ENCODE measurements at places on chromosomes 6 and 20. TPM values are rescaled to one million over a fixed set of nuclear protein-coding genes. Genes with fewer than 3 reads are reported as not detected.

CNPY3 gene
- 23.9 TPM for total RNA-seq

PRSS16 gene
- total RNA-seq, result not detected

GRCh38 chr6:17032590-17032987 lies 69.3 kb upstream of the STMND1 start:
- H3K4me3 ChIP-seq, result peak overlapping the region; percentile 52
- H3K36me3 ChIP-seq, result no peaks in the 10 kb centered on the region
- DNase-seq, result no peak

- H3K27me3 ChIP-seq, result no peaks in the 10 kb centered on the region
- H3K4me3 ChIP-seq, result no peak overlapping the region
- peaks cover 11% of the 10 kb centered on the region for H3K4me1 ChIP-seq
- no peak overlapping the region for H3K27ac ChIP-seq
- no peaks in the 10 kb centered on the region for H3K36me3 ChIP-seq
Measured at GRCh38 chr6:13400772-13401171, 72.4 kb upstream of the TBC1D7 start.

DNA sequence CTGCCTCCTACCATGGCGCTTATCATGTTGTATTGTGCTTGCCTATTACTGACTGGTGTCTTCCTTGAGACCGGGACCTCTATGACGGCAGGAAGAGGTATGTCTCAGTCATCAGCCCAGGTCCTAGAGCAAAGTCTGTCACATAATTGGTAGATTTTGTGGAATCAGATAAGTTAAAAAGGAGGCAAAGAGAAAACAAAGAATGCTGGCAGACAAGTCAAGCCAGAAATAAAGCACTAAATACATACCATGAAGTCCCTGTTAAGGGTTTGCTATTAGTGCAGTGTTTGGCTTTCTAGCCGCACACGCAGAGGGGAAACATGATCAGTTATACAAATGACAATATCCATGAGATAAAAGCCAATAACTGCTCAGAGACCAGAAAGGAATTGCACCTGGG lies 6.0 kb downstream of the TOMM34 start:
- no peaks in the 10 kb centered on the region for H3K27me3 ChIP-seq
- H3K4me1 ChIP-seq, result peaks cover 3% of the 10 kb centered on the region
- H3K4me3 ChIP-seq, result no peak overlapping the region
- no peak for DNase-seq
- H3K36me3 ChIP-seq, result peaks cover 21% of the 10 kb centered on the region

DNA sequence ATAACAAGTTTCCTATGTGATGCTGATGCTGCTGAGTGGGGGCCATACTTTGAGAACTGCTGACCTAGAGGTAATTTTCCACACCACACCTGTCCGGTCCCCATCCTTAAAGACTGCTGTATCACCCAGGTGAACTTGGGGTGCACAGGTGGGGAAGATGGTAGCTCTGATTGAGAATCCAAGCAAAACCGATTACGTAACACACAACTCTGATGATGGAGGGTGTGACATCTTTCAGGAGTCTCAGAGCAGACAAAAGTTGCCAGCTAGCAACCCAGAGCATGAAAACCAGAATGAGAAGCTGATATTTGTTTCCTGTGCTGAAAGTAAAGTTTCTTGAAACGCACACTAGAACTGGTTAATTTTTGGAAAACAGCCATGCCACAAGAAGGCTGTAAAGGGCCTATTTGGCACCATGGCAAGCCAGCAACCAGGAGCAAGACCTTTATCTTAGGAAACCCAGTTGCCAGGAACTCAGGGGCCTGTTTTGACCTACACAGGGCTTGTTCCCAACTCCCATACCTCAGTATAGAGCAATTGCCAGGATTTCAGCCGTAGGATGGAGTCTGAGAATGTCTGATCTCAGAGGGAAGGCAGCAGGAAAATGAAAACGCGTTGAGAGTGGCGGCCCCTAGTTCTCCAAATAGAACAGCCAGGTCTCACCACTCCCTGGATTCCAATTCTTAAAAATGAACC lies 21.6 kb upstream of the TBC1D7 start:
- peaks cover 14% of the 10 kb centered on the region for H3K4me1 ChIP-seq
- no peaks in the 10 kb centered on the region for H3K36me3 ChIP-seq
- no peak overlapping the region for H3K4me3 ChIP-seq

- no peaks in the 10 kb centered on the region for H3K4me1 ChIP-seq
- H3K27ac ChIP-seq, result no peak overlapping the region
- no peak for DNase-seq
- no peak overlapping the region for H3K4me3 ChIP-seq
Measured at GRCh38 chr20:43323592-43323991, 133.9 kb upstream of the PTPRT start.

GRCh38 chr6:28206928-28207509 lies 18.1 kb upstream of the ZSCAN9 start:
- peak; percentile 9 for DNase-seq
- H3K27me3 ChIP-seq, result peaks cover 21% of the 10 kb centered on the region
- no peaks in the 10 kb centered on the region for H3K4me1 ChIP-seq
- no peak overlapping the region for H3K27ac ChIP-seq

GRCh38 chr6:19632230-19632629 lies 204.9 kb upstream of the ID4 start:
- no peaks in the 10 kb centered on the region for H3K27me3 ChIP-seq
- H3K36me3 ChIP-seq, result no peaks in the 10 kb centered on the region
- H3K4me1 ChIP-seq, result no peaks in the 10 kb centered on the region
- no peak overlapping the region for H3K27ac ChIP-seq
- no peak overlapping the region for H3K4me3 ChIP-seq
- no peak for DNase-seq

- no peak for DNase-seq
- H3K27me3 ChIP-seq, result no peaks in the 10 kb centered on the region
- no peak overlapping the region for H3K27ac ChIP-seq
- H3K36me3 ChIP-seq, result peaks cover 2% of the 10 kb centered on the region
- no peaks in the 10 kb centered on the region for H3K4me1 ChIP-seq
Measured at GRCh38 chr20:56519551-56519950, 5.0 kb upstream of the FAM209A start.

CDSN gene
- not detected for total RNA-seq

- peaks cover 16% of the 10 kb centered on the region for H3K36me3 ChIP-seq
- H3K27ac ChIP-seq, result peak overlapping the region; percentile 28
- peaks cover 19% of the 10 kb centered on the region for H3K4me1 ChIP-seq
- peak; percentile 55 for DNase-seq
- no peak overlapping the region for H3K4me3 ChIP-seq
- no peaks in the 10 kb centered on the region for H3K27me3 ChIP-seq
Measured at GRCh38 chr20:17938871-17939619, 29.5 kb downstream of the SNX5 start.

- no peak for DNase-seq
- H3K4me1 ChIP-seq, result no peaks in the 10 kb centered on the region
- H3K27me3 ChIP-seq, result no peaks in the 10 kb centered on the region
- no peak overlapping the region for H3K4me3 ChIP-seq
- H3K36me3 ChIP-seq, result no peaks in the 10 kb centered on the region
Measured at GRCh38 chr6:108744244-108744972, 103.8 kb upstream of the ARMC2 start.

DNA sequence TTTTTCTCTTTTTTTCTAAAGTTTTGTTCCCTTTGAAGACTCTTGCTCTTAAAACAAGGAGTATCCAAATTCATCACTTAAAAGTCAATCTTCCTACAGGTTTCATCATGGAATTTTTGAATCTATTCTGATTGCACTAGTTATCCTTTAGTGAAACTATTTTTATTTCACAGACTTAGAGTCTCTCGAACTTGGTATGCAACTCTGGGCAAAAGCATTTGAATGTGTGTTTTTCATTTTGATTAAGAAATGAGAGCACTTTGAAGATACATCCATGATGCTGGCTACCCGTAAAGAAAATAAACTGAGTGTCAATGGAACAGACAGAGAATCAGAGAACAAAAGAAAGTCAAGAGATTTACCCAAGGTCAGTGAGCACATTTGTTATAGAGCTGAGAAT lies 586.5 kb downstream of the EPM2A start:
- no peak for DNase-seq
- H3K27ac ChIP-seq, result no peak overlapping the region
- no peaks in the 10 kb centered on the region for H3K27me3 ChIP-seq
- H3K4me1 ChIP-seq, result peaks cover 2% of the 10 kb centered on the region
- H3K36me3 ChIP-seq, result no peaks in the 10 kb centered on the region
- H3K4me3 ChIP-seq, result no peak overlapping the region

DNA sequence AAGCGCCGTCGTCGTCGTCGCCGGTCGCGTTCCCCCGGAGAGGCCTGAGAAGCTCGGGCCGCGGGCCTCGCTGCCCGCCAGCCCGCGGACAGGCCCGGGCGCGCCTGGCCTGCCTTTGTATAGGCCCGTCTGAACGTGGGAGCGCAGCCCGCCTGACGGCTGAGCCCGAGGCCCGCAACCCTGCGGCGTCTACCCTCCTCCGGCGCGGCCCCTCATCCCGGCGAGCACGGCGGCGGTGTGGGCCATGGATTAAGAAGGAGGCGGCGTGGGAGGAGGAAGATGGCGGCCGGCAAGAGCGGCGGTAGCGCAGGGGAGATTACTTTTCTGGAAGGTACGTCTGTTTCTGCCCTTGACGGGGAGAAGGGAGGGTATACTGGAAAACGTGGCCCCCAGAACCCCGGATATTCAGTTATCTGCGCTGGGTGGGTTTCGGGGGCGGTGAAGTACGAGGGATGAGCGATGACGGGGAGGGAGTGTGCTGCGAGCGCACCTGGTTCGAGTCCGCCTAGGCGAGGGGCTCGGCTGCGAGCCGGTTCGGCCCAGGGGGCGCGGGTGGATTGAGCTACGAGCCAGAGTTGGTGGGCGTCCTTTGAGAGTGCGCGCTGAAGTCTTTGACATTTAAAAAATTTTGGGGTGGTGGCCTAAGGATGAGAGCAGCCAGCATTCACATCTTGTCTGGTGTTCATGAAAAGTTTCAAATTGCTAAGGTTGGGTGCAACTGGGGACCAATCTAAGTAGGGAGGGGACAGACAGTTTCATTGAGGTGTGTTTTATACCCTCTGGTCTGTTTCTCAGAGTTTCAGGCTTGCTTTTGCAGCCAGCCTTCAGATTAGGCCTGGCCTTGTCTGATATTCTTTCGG lies 796 bp downstream of the SENP6 start:
- no peaks in the 10 kb centered on the region for H3K27me3 ChIP-seq
- peak; percentile 68 for DNase-seq
- H3K4me3 ChIP-seq, result peak overlapping the region; percentile 93
- peaks cover 3% of the 10 kb centered on the region for H3K4me1 ChIP-seq

- DNase-seq, result no peak
- no peaks in the 10 kb centered on the region for H3K36me3 ChIP-seq
- no peaks in the 10 kb centered on the region for H3K27me3 ChIP-seq
- H3K4me3 ChIP-seq, result no peak overlapping the region
- H3K27ac ChIP-seq, result no peak overlapping the region
- no peaks in the 10 kb centered on the region for H3K4me1 ChIP-seq
Measured at GRCh38 chr20:62828051-62828450, 11.2 kb downstream of the COL9A3 start.

PEX7 gene
- total RNA-seq, result 18.0 TPM

GRCh38 chr20:17952692-17953684 lies 15.6 kb downstream of the SNX5 start:
- no peaks in the 10 kb centered on the region for H3K27me3 ChIP-seq
- peaks cover 16% of the 10 kb centered on the region for H3K36me3 ChIP-seq
- H3K27ac ChIP-seq, result no peak overlapping the region

DNA sequence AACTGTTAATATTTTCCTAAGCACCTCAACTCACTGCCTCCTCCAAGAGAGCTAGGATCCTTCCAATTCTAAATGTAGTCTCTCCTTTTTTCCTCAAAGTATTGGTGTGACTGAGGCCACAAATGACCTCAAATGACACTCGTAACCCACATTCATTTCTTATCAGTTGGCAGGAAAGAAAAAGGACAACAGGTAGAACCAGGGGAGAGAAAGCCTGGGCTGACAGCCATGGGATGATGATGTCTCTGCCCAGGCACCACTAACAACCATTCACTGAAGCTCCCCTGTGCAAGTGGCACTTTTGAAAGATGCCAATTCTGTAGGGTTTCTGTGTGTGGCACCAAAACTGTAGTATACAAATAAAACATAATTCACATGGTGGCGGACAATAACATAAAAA lies 7.4 kb downstream of the ZBTB24 start:
- H3K27me3 ChIP-seq, result no peaks in the 10 kb centered on the region
- no peak overlapping the region for H3K27ac ChIP-seq
- peaks cover 6% of the 10 kb centered on the region for H3K4me1 ChIP-seq

MLIP gene
- not detected for total RNA-seq

GUCA1A gene
- total RNA-seq, result 0.33 TPM

SIRPG gene
- total RNA-seq, result not detected

DNA sequence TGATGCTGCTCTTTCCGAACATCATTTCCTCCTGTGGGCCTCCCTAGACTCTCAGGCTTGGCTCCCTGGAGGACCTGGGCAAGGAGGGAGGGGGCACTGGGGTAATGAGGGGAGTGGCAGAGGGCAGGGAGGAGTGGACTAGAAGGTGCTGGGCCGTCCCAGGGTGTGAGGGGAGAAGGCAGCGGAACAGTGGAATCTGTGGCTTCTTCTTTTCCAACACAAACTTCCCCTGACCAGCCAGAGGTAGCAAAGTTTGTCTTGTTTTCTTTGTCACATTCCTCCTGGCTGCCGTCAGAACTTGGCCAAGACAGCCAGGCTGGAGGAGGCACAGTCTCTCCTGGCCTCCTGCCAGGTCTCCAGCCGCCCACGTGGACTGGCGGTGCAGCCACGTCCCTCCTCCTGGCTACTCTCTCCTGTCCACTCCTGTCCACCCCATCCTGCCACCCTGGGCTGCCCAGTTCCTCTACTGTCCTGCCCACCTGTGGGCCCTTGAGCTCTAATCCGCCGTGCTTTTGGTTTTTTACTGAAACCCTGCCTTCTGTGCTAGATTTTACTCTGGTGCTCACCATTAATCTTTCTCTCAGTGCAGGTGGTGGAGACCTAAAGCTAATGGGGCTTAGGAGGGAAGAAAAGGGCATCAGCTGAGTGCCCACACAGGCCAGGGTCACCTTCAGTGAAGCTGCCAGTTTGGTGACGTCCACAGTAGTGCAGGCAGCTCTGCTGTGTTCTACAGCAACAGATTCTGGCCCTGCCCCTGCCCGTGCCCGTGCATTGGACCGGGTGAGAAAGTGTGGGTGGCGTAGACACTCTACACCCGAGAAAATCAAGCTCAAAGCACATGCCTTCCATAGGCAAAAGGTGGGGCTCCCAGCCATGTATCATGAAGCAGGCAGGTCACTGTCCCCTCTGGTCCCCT lies 2.8 kb upstream of the CDSN start:
- no peak overlapping the region for H3K4me3 ChIP-seq
- peak overlapping the region; percentile 51 for H3K27ac ChIP-seq
- peak; percentile 52 for DNase-seq
- H3K4me1 ChIP-seq, result peaks cover 13% of the 10 kb centered on the region

ASIP gene
- total RNA-seq, result not detected

DNA sequence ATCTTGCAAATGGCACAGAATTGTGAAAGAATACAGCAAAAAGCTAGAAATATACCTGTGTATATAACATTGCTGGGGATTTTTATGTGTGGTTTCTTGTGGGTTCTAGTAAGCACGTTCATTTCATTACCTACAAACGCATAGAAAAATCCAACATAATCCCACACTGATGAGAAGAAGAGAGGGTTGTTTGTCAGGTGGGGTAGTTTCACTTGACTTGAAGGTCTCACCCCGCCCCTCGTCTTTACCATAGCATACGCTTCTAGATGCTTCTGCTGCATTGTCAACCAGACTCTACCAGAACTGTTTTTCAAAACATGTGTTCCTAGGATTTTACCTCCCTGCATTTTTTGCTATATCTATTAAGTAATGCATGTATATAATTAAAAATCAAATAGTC lies 284.1 kb upstream of the TAB2 start:
- H3K4me3 ChIP-seq, result no peak overlapping the region
- no peak for DNase-seq
- no peaks in the 10 kb centered on the region for H3K27me3 ChIP-seq
- H3K4me1 ChIP-seq, result peaks cover 9% of the 10 kb centered on the region
- H3K27ac ChIP-seq, result no peak overlapping the region

- no peaks in the 10 kb centered on the region for H3K36me3 ChIP-seq
- H3K4me1 ChIP-seq, result peaks cover 21% of the 10 kb centered on the region
- peak overlapping the region; percentile 63 for H3K27ac ChIP-seq
- H3K4me3 ChIP-seq, result no peak overlapping the region
- H3K27me3 ChIP-seq, result no peaks in the 10 kb centered on the region
Measured at GRCh38 chr20:1820138-1821079, 74.8 kb upstream of the SIRPA start.
